Glomerular endothelial cell (primary cell): ENCODE measurements at places on chromosomes 12 and 14.

- DNase-seq: no peak
Observed at GRCh38 chr14:57389646-57390036, 745 bp upstream of the NAA30 start.

DNA sequence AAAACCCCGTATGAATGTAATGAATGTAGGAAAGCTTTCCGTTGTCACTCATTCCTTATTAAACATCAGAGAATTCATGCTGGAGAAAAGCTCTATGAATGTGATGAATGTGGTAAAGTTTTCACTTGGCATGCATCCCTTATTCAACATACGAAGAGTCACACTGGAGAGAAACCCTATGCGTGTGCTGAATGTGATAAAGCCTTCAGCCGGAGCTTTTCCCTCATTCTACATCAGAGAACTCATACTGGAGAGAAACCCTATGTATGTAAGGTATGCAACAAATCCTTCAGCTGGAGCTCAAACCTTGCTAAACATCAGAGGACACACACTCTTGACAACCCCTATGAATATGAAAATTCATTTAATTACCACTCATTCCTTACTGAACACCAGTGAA lies 23.8 kb downstream of the ZNF891 start:
- no peak for DNase-seq

DNA sequence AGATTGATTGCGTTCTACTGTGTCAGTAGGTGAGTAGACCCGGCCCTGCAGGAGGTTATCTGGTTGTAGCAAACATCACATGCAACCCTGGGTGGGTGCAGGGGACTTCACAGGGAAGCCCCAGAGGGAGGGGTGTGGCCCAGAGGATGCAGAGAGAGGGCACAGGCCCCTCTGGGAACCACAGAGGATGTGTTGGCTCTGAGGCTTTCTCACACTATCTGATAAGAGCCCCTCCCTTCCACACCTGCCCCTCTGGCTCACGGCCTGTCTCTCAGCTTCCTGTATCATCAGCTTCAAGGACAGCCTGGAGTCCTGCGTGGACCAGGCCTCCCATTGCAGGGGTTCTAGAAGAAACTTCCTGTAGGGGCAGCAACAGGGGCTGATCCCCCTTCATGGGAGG lies 101.9 kb downstream of the RIN3 start:
- DNase-seq: no peak

- no peak for DNase-seq
Observed at GRCh38 chr12:47234576-47235141, 154.9 kb upstream of the AMIGO2 start.

- DNase-seq: no peak
Observed at GRCh38 chr14:72644038-72644437, 249.9 kb downstream of the DPF3 start.

DNA sequence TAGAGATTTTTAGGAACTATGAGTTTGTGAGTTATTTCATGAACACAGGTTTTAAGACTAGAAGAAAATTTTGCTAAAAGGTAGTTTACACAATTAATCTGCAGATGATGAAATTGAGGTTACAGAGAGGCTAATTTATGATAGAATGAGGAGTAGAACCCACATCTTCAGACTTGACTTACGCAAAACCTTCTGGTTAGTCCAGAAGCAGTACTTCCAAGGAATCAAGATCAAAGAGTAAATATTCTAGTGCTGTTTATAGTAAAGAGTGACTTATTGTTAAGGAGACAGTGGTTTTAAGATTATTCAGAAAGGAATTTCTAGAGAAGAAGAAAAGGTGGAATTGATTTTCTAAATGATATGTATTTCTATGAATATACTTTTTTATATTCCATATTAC lies 10.6 kb upstream of the KITLG start:
- DNase-seq: no peak

GRCh38 chr14:76977793-76978720 lies 50.5 kb downstream of the IRF2BPL start:
- no peak for DNase-seq
